ENCODE measurements at places on chromosomes 3 and 15.

DNA sequence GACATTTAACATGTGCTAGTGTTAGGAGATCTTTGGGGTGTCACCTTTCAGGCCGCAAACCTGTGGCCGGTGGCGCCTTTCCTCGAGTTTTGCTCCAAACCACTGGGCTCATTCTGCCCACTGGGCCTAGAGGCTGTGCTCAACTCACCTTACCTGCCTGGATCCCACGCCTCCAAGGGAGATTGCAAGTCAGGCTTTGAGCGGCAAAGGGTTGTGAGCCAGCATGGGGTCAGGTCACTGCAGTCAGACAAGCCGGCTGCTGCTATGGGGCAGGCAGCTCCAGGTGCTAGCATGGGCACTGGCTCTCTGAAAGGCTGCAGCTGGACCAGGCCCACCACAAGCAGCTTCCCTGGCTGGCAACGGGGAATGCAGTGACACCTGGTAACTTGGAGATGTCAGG lies 265.5 kb downstream of the ZBBX start:
- no peak for DNase-seq

GRCh38 chr15:69852916-69853315 lies 244.8 kb downstream of the TLE3 start:
- no peak for DNase-seq

DNA sequence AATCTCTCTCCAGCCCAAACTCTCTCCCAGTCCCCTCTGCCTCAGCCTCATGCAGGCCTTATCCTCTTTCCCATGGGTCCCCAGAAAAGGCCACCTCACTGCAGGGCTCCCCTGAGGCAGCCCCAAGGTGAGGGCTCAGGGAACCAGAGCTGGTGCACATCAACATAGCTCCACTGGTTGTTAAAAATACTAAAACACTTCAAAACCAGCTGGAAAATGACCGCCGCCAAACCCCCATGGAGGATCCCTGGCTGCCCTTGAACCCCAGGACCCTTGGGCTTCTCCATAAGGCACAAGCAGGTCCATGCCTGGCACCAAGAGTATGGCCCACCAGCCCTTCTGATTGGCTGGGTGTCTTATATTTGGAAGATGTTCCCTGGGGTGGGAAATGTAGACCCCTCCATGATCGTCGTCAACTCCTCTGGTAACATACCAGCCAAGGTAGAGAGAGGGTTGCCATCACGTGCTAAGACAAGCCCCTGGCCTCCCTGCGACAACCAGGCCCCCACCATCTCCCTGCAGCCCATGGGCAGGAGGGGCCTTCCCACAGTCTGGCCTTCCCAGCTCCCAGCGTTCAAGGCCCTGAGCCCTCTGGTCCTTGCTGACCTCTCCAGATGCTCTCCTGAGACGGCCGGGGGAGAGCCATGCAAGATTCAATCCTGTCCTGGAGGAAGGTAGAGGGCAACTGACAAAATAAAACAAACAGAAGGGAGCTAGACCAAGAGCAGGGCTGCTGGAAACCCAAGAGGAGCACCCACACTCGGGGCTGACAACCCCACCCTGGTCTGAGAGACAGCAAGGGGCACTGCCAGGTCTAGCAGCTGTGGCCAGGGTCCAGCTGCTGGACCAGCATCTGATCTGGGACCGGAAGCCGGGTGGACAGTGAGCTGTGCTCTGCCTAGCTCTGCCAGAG lies 132.1 kb upstream of the PRR20G start:
- DNase-seq, result no peak

GRCh38 chr3:54712539-54712938 lies 215.3 kb downstream of the LRTM1 start:
- DNase-seq, result no peak

GRCh38 chr3:59563966-59564365 lies 514.1 kb upstream of the CFAP20DC start:
- no peak for DNase-seq

DNA sequence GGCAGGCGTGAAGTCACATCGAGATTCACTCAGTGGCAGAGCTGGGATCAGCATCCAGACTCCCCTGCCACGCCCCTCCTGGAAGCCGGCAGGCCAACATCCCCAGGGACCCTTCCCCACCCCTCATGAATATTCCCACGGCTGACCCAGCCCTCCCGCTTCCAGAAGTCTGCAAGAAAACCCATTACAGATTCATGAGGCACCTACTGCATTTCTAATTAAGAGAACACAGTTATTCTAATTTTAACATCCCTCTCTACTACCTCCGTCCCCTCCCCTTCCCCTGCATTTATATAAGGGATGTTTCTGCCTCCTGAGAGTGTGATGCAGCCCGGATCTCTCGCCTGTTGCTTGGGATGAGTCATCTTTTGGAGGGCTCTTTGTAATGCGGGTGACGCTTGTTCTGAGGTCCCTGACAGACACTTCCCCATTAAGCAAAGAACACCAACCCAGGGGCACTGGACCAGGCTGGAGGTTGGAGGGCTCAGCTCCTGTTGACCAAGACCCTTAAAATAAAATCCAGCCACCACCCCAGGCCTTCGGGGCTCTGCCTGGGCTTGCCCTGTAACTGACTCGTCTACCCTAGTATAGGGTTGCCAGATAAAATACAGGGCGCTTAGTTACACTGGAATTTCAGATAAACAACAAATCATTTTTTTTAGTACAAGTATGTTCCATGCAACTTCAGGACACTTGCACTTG lies 118.7 kb downstream of the NUP210 start:
- DNase-seq, result no peak

GRCh38 chr3:128343287-128344051 lies 123.2 kb downstream of the DNAJB8 start:
- no peak for DNase-seq

DNA sequence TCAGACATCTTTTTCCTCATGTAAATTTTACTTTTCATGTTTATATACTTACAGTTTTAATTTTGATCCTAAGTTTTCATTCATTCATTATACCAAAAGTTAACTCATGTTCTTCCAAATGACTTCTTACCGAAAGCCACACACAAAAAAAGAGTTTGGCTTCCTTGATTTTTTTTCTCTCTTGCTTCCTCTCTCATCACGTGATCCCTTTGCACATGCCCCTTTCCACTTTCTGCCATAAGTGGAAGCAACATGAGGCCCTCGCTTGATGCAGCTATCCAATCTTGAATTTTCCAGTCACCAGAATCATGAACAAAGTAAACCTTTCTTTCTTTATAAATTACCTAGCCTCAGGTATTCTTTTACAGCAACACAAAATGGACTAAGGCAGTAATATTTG lies 93.7 kb downstream of the LEKR1 start:
- DNase-seq, result no peak

Measured in foreskin melanocyte (primary cell).